Activated T-cell treated with anti-CD3 and anti-CD28 coated beads, Interleukin-2, amount 50 U/mL, for 72 hours (primary cell): ENCODE measurements at places on chromosomes 7 and 10. TPM values are rescaled to one million over a fixed set of nuclear protein-coding genes. Genes with fewer than 3 reads are reported as not detected.
A peak's percentile ranks its signal among the peaks of the same experiment; 100 is the strongest.

The CYP17A1 gene
- total RNA-seq: not detected

DNA sequence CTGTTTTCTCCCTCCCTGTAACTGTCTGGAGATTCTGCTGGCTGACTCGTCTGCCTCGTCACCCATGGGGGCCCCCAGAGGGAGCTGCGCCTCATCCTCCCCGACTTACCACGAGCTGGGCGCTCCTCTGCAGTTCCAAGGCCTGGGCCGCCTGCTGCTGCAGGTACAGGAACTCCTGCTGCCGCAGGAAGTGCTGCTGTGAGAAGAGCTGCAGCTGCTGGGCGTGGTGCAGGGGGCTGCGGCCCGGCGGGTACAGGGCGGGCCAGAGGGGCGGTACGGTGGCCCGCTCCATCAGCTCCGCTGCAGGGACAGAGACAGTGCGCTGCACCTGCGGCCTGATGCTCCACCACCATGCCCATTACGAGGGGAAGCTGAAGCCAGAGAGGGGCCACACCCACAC, 47.7 kb downstream of the TNRC18 start:
- DNase-seq: no peak

The LIPN gene
- total RNA-seq: not detected

DNA sequence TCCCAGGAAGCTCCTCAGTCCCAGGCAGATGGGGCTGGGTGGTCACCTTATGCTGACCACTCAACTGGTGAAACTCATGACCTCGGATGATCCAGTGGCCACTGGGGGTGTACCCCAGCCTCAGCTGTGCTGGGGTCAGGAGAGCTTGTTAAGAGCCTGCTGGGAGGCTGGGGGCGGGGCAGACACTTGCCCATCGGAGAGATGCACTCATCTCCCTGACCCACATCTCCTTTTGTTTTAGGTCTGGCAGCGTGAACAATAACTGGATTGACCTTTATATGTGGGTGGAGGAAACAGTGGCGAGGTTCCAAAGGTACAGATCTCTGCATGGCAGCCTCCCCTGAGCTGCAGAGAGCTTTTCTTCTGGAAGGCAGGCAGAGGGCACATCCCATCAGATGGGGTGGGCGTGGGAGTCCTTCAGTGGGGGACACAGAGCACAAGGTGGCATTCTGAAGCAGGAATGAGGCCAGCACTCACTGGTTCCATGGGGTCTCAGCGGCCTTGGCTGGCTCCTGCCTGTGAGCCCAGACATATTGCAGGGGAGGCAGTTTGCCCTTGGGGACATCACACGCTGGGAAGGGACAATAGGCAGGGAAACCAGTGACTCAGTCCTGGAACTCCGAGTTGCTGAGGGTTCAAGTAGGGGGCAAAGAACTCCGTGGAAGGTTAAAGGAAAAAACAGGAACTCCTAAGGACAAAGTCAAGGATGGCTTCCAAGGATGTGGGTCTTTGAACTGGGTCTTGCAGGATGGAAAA, 5.2 kb downstream of the ANTXRL start:
- no peak for DNase-seq

The INMT gene
- total RNA-seq: 0.53 TPM

- peak; percentile 30 for DNase-seq
Measured at GRCh38 chr10:13528875-13529713, at the start of gene BEND7. TSS of gene BEND7 (minus strand) at chr10:13529014. CDS start at chr10:13528533, 481 bp downstream.

- DNase-seq: peak; percentile 42
Measured at GRCh38 chr7:39623732-39624441, 515 bp downstream of the RALA start.

GRCh38 chr10:130062976-130063375, 47.7 kb downstream of the C10orf143 start:
- no peak for DNase-seq

- DNase-seq: no peak
Measured at GRCh38 chr7:107228291-107228690, 59.5 kb downstream of the HBP1 start.

DNA sequence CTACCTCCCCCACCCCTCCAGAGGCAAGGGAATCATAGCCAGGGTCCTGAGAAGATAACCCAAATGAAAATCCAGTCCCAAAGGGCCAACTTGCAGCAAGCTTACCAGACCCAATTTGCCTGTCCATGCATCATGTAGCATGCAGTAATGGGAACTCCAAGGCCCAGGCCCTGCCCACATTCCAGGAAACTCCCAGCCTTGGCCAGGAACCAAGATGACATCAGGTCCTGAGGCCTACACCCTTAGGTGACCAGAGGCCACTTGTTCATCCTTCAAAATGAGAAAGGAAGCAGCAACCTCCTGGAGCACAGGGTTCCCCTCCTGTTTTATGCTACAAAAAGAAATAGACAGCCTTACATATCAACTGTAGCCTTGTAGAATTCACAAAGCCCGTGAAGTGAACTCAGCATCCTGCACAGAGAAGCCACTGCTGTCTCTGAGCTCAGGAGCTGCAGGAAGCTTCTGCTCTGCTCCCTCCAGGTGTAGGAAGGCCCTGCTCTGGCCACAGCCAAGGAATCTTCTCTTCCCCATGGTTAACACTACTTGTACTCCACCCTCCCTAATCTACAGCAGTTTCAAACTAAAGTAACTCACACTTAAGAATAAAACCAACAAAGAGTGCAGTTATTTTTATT, 30.3 kb upstream of the GRB10 start:
- no peak for DNase-seq

DNA sequence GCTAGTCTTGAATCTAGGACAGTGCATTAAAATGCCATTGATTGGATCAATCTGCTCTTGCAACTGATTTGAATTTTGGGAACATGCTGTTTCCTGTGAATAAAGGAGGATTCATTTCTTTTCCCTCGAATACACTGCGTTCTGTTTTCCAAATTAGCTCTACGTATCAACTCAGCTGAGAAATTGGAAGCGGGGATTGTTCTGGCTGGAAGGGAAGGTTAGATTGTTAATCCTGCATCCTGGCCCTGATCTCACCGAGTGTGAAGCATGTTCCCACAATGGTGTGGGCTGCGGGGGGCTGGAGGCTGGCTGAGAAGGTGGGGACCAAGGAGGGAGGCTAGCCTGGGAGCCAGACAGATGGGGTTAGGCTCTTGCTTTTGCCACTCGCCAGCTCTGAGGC, 17.6 kb downstream of the HTRA1 start:
- no peak for DNase-seq

- DNase-seq: peak; percentile 62
Measured at GRCh38 chr7:636396-636795, 90.1 kb upstream of the DNAAF5 start.

GRCh38 chr7:100153708-100154535, 4.6 kb downstream of the TRAPPC14 start:
- DNase-seq: no peak

DNA sequence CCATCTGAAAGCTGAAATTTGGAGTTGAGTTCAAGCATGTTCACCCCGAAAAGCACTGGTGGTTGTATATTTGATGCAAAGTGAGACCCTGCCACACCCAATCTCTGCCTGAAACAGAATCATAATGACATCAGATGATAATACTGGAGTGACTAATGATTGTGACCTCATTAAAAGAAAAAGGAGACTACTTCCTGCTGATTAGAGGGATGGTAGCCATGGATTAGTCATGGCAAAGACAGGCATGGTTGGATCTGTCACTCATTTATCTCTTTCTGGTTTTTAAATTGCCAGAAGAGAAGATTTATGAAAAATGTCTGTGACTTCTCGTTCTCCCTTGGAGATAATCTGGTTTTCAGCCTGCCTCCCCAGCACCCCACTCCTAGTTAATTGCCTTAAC, 101.2 kb downstream of the BAMBI start:
- no peak for DNase-seq

GRCh38 chr10:52229291-52229931, 84.7 kb upstream of the DKK1 start:
- no peak for DNase-seq

DNA sequence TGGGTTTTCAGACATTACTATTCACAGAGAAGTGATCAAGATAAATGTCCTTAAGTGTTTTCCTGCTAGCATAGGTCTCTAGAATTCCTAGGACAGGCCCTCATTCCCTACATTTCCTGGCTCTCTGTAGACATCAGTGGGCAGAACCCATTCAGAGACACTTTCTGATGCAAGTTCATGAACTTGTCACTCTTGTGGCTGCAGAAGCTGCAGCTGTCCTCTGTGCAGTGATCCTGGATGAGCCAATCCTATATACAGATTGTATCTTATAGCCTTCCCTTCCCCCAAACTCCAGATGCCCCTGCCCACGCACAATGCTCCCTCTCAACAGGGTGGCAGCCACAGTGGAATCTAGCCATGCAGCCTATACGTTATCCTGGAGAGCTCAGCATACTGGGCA, 12.6 kb upstream of the GRB10 start:
- DNase-seq: no peak

- DNase-seq: no peak
Measured at GRCh38 chr10:124864421-124865193, 63.0 kb downstream of the ABRAXAS2 start.

The CALHM3 gene
- total RNA-seq: not detected

The LBX1 gene
- total RNA-seq: not detected

GRCh38 chr10:54904833-54905232, 103.8 kb upstream of the PCDH15 start:
- no peak for DNase-seq

GRCh38 chr10:35908451-35908850, 266.4 kb upstream of the FZD8 start:
- DNase-seq: no peak

GRCh38 chr10:31319602-31320549, 860 bp downstream of the ZEB1 start:
- DNase-seq: peak; percentile 63

- DNase-seq: no peak
Measured at GRCh38 chr10:77448226-77448625, 189.4 kb downstream of the KCNMA1 start.

DNA sequence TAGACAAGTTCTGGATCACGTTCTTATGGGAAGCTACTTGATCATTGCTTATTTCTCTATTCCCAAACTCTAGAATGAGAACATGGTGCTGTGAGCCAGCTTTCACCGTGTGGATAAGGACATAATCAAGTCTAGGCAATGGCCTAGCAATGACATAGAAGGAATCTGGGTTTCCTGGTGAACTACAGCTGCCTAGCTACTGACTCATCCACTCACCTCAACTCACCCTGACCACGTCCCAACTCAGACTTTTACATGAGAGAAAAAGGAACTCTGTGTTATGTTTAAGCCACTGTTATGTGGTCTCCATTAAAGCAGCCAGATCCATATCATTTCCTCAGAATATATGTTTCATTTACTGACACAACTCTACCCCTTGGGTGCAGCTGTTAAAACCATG, 18.8 kb upstream of the MET start:
- peak; percentile 17 for DNase-seq

GRCh38 chr7:100091411-100092181, 2.8 kb downstream of the COPS6 start:
- DNase-seq: peak; percentile 23

The PTPRZ1 gene
- not detected for total RNA-seq

The ADARB2 gene
- 2.0 TPM for total RNA-seq

DNA sequence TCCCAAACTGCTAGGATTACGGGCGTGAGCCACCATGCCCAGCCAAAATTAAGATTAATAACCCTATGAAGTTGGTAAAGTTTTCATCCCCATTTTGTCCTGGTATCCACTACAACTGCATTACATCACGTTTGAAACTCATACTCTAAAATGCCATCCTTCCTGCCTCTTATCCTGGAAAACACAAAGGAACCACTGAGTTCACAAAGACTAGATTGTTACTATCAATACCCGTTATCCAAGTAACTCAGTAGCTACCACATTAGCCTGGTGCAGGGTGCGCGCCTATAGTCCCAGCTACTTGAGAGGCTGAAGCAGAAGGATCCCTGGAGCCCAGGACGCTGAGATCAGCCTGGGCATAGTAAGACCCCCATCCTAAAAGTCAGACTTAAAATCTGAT, 63.5 kb upstream of the ANAPC16 start:
- DNase-seq: no peak

The TFR2 gene
- 5.8 TPM for total RNA-seq

The AP4M1 gene
- 9.3 TPM for total RNA-seq

DNA sequence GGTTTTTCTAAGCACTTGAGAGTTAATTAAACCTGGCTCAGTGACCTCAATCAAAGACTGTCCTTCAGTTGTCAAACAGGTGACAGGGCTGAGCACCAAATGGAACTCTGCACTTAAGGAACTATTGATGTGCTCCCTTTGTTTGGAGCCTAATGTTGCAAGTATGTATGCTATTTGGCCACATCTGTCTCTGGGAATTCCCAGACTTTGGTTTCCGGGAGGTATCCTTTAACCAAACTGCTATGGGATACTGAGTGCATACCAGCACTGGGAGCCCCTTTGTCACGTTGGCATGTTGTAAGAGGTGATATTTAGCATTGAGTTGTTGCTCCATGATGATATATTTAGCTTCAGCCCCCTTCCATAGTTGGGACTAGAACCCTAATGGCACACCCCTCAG, 25.2 kb downstream of the ASZ1 start:
- DNase-seq: no peak

- DNase-seq: no peak
Measured at GRCh38 chr7:85840554-85840953, 653.7 kb upstream of the SEMA3D start.

The FAM107B gene
- 163 TPM for total RNA-seq

DNA sequence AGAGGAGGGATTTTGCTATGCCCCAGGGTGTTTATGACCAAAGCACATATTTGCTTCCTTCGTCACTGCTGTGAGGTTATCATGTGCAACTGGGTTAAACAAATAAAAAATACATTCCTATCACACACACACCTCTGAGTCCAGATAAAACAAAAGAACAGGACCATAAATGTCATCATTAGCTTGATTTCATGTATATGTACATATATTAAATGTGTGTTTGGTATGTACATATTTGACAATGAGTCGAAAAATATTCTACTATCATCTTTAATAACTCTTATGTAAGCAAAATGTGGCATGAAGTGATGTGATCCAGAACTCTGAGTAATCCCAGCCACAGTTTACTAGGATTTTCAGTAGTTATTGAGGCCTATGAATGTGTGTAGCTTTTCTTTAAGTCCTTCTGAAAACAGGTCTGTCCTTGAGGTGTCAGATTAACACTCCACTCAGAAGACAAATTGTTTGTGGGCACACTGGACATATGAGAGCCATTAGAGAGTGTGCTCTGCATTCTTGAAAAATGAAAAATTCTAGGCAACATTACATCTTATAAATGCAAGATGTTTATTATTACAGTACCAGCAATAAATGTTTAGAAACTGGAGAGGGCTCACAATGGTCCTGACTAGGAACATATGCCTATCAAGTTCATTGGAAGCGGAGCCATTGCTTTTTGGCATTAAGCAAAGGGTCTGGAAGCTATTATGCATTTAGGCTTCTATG, 335.1 kb upstream of the SEMA3A start:
- DNase-seq: no peak

DNA sequence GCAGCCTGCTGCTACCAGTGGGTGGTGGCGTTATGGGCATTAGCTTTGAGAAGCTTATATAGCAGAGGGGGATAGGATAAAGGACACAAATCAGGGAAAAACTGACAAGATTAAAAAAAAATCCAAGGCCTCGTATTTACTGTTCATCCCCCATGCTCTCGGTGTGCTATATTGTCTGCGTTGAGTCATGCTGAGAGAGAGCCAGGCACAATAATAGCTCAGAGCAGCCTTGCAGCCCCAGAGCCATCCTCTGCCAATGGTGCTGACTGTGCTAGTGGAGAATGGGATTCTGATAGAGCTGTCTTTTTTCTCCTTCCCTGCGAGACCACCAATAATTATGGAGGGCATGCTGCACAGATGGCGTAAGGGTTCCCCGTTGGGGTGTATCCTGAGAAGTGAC, 51.7 kb upstream of the FZD1 start:
- no peak for DNase-seq

GRCh38 chr7:44767134-44767911, 18.7 kb downstream of the ZMIZ2 start:
- no peak for DNase-seq

GRCh38 chr7:132249256-132249971, 326.9 kb downstream of the PLXNA4 start:
- DNase-seq: no peak

The GPC2 gene
- total RNA-seq: 9.7 TPM
